ENCODE measurements at places on chromosomes 16 and 17. TPM values are rescaled to one million over a fixed set of nuclear protein-coding genes. Genes with fewer than 3 reads are reported as not detected.

DNA sequence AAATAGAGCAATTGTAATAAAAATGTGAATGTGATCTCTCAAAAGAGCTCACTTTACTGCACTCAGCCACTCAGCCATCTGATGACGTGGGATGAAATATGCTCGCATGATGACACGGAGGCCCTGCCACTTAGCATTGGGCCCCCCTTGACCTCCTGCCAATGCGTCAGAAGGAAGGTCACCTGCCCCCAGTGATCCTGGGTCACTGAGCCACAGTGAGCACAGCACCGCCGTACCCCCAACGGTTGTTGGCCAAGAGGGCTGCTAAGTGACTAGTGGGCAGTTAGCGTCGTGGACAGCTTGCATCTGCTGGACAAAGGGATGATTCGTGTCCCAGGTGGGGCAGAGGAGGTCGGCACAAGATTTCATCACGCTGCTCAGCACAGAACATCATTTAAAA lies 22.9 kb downstream of the ZC3H18 start:
- DNase-seq = no peak

The TVP23A gene
- 4.5 TPM for polyA plus RNA-seq

DNA sequence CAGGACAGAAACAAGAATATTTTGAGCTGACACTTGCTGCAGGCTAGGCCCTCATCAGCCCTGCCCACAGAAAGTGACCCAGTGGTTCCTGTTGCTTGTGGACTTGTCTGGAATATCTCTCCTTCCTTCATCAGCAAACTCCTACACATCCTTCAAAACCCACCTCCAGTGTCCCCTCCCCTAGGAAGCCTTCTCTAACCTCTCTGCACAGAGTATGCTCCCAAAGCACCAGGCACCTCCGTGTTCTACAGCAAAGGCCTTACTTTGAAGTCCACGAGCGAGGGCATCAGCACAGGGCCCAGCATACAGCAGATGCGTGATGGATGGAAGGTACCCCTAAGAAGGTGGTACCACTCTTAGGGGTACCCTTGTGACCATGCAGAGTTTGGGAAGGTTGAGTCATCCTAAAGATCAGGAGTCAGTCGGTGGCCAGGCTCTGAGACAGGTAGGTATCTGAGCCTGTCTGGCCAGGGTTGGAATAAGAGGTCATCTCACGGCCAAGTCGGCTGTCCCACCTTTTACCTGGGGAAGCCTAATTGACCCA lies 2.0 kb downstream of the CCDC102A start:
- no peak for DNase-seq

DNA sequence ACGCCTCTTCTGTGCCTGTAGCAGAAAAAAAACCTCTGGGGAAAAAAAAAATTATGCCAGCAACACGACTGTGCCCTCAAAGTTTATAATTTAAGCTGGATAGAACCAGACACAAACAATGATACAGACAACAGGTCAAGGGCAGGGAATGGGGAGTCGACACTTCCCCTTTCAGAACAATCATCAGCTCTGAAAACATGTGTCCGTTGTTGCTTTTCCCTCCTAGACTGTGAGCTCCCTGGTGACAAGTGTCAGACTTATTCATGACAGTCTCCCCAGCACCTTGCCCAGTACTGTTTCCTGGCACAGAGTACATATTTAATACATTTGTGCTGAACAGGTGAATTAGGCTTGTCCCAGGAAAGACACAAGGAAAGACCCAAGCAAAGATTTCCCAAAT lies 178.3 kb downstream of the SOX9 start:
- DNase-seq = no peak

The SECTM1 gene
- polyA plus RNA-seq = 1.3 TPM

DNA sequence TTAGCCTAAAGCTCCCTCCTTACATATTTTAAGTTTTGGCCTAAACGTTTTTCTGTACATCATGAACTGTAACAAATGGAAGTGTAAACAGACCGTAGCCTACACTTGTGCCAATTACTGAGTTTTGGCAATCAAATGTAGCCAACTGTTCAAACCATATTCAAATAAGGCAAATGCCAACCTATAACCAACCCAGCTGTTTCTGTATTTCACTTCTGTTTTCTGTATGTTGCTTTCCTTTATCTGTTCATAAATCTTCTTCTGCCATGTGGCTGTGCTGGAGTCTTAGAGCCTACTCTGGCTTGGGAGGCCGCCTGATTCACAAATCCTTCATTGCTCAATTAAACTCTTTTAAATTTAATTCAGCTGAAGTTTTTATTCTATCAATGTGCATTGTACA lies 6.9 kb upstream of the C16orf78 start:
- DNase-seq = no peak

DNA sequence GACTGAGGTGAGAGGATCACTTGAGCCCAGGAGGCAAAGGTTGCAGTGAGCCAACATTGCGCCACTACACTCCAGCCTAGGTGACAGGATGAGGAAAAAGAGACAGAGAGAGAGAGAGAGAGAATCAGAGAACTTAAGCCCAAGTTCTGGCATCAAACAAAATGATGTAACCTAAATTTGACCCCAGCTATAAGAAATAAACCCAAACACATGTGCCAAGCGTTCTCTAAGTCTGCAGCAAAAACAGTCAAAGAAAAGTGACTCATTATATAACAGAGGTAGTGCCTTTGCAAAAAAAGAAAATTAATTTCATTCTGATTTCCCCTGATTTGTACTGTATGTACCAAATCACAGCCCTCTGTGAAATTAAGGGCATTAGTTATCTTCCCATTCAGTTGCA lies 89.5 kb downstream of the CDH11 start:
- no peak for DNase-seq
